ENCODE measurements at places on chromosomes 2 and 18.

DNA sequence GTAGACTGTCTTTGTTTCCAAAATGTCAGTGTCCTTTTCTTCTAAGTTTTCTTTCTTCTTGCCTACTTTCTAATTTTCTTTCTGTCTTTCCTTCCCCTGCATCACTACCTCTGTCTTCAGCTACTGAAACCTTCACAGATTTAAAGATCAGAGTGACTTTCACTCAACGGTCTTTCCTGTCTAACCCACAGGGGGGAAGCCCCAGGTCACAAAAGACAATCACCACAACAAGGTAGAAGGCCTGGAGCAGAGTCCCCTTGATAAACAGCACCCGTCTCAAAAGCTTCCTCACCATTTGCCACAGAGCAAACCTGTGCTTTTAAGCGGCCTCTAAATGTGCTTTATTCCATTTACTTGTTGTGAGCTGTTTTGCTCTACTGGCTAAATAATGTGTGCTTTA, 665.4 kb downstream of the BCL11A start:
- DNase-seq, result peak; percentile 22

GRCh38 chr2:68909793-68910674, 38.8 kb upstream of the BMP10 start:
- peak; percentile 82 for DNase-seq

- DNase-seq, result no peak
Measured at GRCh38 chr2:52145005-52145404, 1113.1 kb upstream of the NRXN1 start.

DNA sequence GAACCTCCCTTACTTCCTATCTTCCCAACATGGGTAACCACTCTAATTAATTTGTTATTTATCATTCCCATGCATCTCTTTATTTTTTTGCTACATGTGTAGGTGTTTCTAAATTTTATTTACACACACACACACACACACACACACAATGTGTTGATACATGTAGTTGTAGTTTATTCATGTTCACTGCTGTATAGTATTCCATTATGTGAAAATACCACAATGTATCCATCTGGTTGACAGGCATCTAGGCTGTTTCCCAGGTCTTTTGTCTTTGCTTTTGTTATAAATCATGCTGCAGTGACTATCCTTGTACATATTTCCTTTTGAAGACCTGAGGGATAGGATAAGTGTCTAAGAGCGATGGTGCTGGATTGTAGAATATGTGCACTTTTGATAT, 59.7 kb downstream of the ACAA2 start:
- DNase-seq, result no peak

- no peak for DNase-seq
Measured at GRCh38 chr2:104040771-104041170, 813.1 kb upstream of the POU3F3 start.

- DNase-seq, result no peak
Measured at GRCh38 chr2:227608561-227609338, 5.9 kb downstream of the SCYGR3 start.

DNA sequence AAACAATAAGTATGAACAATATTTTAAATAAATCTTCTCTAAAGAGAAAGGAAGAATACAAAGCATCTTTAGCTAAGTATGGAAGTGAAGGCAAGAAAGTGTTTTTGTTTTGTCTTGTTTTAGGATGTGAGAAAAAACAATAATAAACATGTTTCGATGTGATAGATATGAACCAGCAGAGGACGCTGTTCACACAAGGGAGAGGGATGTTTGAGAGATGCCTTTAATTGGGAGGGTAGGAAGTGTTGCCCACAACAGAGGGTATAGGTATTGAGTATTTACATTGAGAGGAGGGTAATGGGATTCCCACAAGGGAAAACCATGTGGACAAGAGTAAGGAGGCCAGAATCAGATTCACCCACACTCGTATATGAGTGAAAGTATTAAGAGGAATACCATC, 55.1 kb downstream of the CDH19 start:
- DNase-seq, result no peak

GRCh38 chr2:15584767-15585469, 6.8 kb upstream of the DDX1 start:
- no peak for DNase-seq

- DNase-seq, result no peak
Measured at GRCh38 chr2:236690726-236691125, 121.1 kb downstream of the ACKR3 start.

DNA sequence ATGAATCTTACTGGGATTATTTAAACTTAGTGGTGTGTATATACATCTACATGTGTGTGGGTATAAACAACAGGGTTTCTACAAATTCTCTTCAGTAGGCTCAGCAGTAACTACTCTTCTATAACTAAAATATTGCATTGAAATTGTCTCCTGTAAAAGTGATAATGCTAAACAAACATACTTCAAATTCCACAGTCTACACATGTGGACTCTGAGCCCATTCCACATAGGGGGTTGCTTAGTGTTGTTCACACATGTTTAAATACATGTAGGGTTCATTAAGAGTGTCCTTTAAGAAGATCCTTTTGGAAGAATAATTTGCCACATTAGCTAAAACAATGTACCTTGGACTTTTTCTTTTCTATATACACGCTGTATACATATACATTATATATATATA, 152.8 kb upstream of the VRK2 start:
- DNase-seq, result no peak

GRCh38 chr2:68829749-68830148, 41.4 kb downstream of the BMP10 start:
- no peak for DNase-seq

DNA sequence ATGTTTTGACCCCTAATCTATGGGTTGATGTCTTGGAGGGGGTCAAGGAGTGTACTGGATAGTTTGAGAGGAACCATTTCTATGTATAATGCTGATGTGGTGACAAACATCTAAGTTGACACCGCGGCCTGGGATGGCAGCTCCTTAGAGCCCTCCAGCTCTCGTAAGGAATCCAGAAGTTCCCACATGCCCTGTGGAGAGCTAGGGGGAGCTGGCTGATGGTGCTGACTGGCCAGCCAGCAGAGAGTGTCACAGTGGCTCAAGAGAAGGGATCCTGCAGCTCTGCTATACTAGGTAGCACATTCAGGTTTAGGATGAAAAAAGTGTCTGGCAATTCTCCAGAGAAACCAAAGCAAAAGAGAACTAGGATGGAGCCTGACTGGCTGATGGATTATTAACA, 842.2 kb upstream of the VRK2 start:
- DNase-seq, result no peak

- DNase-seq, result peak; percentile 33
Measured at GRCh38 chr2:97742381-97742847, 29.0 kb downstream of the ZAP70 start.

GRCh38 chr2:75162897-75163296, 36.4 kb downstream of the TACR1 start:
- no peak for DNase-seq

- no peak for DNase-seq
Measured at GRCh38 chr2:56811401-56811800, 627.6 kb downstream of the CCDC85A start.

- DNase-seq, result no peak
Measured at GRCh38 chr2:209917154-209917771, 85.2 kb upstream of the RPE start.

DNA sequence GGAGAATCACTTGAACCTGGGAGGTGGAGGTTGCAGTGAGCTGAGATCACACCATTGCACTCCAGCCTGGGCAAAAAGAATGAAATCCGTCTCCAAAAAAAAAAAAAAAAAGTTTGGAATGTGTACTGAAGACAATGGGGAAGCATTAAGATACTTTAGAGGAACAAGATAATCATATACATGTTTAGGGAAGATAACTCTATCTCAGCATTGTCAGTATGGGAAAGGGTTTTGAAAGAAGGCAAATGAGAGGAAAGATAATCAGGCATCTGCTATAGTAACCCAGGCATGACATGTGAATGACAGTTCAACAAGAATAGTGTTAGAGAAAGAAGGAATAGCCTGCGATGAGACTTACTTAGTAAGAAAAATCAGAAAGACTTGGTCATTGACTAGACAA, 112.0 kb downstream of the ATAD2B start:
- no peak for DNase-seq

DNA sequence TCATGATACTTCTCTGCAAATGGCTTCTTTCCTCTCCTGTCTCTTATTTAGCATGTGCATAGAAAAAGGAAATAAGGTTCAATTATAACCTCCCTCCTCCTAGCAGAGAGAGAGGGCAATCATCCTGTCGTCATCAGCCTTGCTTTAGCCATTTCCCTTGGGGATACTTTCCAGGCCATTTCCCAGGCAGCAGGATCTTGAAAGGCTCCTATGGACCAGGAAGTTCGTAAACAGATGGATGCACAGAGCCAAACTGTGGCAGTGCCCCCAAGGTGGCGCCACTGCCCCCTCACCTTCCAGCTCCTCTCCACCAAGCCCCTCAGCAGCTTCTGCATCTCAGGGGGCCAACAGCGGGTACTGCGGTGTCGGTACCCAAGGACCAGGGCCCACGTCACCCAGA, 157.4 kb downstream of the DTNA start:
- no peak for DNase-seq

GRCh38 chr18:77754475-77755044, 504.9 kb downstream of the GALR1 start:
- DNase-seq, result no peak

- DNase-seq, result no peak
Measured at GRCh38 chr2:69836316-69836715, 6.9 kb downstream of the GMCL1 start.

DNA sequence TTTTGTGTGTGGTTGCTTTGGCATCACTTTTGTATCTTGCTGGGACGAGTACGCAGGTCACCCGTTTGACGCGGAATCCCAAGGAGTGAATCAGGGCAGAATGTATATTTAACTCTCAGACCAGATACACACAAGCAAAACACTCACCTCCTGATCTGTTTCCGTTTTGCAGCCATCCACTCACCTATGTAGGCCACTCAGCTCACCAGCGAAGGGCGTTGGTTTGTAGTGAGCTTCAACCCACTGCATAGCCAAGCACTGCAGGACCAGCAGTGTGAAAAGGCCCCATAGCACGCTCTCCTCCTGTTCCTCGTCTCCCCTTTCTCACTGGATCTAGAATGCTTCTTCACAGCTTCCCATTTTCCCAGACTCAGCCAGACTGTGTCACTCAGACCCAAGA, 58.3 kb downstream of the ZNF532 start:
- no peak for DNase-seq

DNA sequence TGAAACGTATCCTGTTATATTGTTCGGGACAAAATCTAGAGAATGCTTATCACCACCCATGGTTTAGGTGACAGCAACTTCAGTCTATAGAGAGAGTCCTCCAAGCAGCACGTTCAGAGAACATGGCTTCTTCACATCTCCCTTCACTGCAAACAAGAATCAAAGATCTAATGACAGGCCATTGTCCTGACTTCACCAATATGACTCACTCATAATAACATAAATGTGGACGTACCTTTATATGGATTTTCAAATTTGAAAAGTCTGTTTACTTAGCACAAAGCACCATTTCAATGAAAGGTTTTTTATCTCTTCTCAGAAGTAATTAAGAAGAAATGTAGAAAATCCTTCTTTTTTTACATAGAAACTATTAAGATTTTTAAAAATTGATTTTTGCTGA, 46.7 kb downstream of the KLF7 start:
- DNase-seq, result no peak

DNA sequence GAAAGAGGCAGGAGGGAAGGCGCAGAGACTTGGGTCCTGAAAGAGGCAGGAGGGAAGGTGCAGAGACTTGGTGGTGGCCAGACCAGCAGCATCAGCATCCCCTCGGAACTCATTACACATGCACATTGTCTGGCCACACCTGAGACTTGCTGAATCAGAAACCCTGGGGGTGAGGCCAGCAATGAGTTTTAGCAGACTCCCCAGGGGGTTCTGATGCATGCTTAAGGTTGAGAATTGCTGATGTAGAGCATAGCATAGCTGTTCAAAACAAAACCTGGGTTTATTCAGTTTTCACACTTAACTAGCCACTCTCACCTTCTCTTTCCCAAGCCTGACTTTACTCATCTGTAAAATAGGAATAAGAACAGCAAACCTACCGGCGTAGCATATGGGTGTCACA, 122.9 kb downstream of the MRO start:
- no peak for DNase-seq

GRCh38 chr18:25223899-25224886, 127.8 kb downstream of the ZNF521 start:
- no peak for DNase-seq

GRCh38 chr18:3666526-3667254, 216.7 kb downstream of the TGIF1 start:
- no peak for DNase-seq

GRCh38 chr2:238997684-238998083, 149.8 kb downstream of the TWIST2 start:
- DNase-seq, result no peak

GRCh38 chr2:195652911-195653310, 4.1 kb upstream of the SLC39A10 start:
- no peak for DNase-seq

DNA sequence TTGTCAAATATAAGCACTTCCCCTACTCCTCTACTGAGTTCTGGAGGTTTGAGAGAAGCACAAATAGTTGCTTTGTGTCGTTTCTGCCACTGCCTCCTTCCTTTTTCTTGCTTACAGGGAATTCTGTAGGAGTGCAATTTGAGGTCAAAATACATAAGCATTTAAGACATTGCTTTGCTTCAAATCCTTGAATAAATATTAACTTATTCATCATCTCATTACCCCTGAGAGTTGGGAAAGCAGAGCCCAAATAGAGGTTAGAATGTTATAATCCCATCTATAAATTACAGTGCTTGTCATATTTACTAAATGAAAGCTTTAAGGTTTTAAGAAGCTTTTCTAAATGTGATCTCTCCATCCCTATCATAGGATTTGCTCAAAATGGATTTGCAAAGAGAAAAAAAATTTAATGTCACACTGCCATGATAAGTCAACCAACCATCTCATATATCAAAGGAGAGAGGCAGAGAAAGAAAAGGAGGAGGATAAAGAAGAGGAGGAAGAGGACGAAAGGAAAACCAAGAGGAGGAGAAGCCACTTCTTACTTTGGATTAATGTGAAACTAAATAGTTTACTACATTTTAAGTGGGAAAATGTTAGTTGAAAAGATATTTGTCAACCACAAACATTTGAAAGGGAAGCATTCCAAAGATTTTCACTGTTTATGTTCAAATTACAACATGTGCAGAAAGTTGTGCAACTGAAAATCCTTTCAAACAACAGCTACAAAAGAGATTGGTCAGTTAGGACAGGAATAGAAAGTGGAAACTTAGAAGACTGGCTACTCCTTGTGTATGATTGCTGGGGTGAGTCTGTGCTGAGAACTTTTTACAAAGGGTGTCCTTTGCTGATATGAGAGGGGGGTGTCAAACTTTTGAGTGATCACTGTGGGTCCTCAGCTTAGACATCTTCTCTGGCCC, 277.3 kb upstream of the FN1 start:
- DNase-seq, result no peak

DNA sequence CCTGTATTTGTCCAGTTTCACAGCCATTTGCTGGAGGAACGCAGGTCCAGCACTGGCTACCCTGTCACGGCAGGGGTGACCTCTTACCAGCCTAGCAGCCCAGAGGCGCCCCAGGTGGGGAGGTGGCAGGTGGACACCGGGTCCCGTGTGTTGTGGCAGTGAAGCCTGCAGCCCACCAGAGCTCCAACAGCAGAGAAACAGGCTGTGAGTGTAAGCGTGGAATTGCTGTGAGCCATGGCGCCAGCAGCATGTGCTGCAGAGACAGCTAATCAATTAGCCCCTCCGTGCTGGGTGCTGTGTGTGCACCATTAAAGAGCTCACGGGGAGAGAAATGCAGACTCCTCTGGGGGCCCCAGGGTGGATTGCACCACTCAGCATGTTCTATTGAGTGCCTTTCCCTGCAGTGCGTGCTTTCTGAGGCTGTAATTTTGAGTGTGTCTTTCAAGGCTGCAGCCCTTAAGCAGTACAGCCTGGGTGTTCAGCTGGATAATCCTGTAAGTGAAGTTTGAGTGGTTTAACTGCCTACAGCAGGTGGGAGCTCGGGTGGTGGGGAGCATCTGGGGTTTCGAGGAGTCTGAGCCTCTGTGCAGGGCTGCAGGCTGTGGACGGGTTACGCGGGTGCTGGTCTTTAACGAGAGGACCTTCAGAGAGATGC, 15.9 kb downstream of the RTP5 start:
- no peak for DNase-seq
